ENCODE measurements at places on chromosomes 7 and 10.

- H3K4me3 ChIP-seq, result no peak overlapping the region
- DNase-seq, result no peak
- no peaks in the 10 kb centered on the region for H3K4me1 ChIP-seq
- H3K27me3 ChIP-seq, result peaks cover 3% of the 10 kb centered on the region
- H3K36me3 ChIP-seq, result no peaks in the 10 kb centered on the region
- H3K27ac ChIP-seq, result no peak overlapping the region
Measured at GRCh38 chr10:44742248-44742647, 168.9 kb upstream of the TMEM72 start.

DNA sequence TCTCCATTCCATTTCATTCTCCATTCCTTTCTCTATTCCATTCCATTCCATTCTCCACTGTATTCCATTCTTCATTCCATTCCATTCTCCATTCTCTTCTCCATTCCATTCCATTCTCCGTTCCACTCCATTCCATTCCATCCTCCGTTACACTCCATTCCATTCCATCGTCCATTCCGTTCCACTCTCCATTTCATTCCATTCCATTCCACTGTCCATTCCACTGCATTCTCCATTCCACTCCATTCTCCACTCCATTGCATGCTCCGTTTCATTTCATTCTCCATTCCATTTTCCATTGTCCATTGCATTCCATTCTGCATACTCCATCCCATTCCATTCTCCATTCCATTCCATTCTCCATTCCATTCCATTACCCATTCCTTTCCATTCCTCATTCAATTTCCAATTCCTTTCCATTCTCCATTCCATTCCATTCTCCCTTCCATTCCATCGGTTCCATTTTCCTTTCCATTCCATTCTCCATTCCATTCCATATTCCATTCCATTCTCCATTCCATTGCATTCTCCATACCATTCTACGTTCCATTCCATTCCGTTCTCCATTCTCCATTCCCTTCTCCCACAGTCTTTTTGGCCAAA is 78.3 kb downstream of the NSUN6 start:
- peaks cover 2% of the 10 kb centered on the region for H3K36me3 ChIP-seq
- no peak overlapping the region for H3K27ac ChIP-seq
- no peaks in the 10 kb centered on the region for H3K4me1 ChIP-seq
- DNase-seq, result no peak
- H3K27me3 ChIP-seq, result no peaks in the 10 kb centered on the region

DNA sequence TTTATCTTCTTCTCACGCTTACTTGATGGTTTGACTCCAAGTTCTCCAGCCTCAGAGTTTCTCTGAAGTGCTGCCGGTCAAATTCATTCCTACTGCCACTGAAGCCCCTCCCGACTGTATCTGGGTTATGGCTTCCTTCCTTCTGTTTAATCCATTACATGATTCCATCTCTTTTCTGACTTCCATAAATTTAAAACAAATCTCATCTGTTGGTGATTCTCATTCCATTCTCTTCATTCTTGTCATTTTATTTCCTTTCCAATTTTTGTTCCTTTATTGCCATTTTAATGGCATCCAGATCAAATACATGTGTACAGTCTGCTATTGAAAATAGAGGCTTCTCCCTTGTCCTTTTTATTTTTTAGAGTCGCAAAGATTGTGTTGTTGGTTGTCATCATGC is 25.4 kb upstream of the HIBADH start:
- no peak overlapping the region for H3K27ac ChIP-seq
- peaks cover 18% of the 10 kb centered on the region for H3K27me3 ChIP-seq
- H3K4me3 ChIP-seq, result no peak overlapping the region
- H3K36me3 ChIP-seq, result no peaks in the 10 kb centered on the region
- H3K4me1 ChIP-seq, result peaks cover 9% of the 10 kb centered on the region
- DNase-seq, result no peak

DNA sequence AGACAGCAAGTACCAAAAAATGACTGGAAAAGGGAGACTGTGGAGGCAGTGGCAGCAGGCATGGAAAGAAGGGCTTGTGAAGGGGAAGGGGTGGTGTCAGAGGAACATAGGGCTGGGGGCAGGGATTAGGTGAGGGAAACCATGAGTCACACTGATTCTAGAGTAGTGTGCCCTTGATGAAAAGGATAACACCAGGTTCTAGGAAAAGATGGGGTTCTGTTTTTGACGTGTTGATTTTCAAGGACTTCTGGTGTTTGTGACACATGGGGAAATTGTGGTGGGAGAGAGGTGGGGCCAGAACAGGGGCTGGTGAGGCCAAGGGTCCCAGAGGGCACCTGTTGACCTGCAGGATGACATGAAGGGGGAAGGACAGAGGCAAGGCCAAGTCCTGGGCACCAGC is 57.1 kb downstream of the FIGNL1 start:
- H3K4me3 ChIP-seq, result peak overlapping the region; percentile 86
- H3K27ac ChIP-seq, result peak overlapping the region; percentile 98
- peaks cover 73% of the 10 kb centered on the region for H3K4me1 ChIP-seq
- no peak for DNase-seq

DNA sequence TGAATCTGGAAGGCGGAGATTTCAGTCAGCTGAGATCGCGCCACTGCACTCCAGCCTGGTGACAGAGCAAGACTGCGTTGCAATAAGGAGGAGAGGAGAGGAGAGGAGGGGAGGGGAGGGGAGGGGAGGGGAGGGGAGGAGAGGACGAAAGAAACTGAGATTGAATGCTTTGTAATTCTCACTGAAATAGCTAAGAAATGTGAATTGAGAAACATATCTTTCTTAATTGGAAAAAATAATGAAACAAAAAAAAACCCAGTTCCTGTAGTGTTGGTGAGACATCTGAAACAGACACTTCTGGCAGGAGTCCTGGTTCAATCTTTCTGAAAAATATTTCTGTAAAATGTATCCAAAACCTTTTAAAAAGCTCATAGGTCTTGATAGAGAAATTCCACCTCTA is 26.5 kb downstream of the PPA1 start:
- no peaks in the 10 kb centered on the region for H3K4me1 ChIP-seq
- no peaks in the 10 kb centered on the region for H3K27me3 ChIP-seq
- H3K27ac ChIP-seq, result no peak overlapping the region
- no peak overlapping the region for H3K4me3 ChIP-seq
- peaks cover 2% of the 10 kb centered on the region for H3K36me3 ChIP-seq
- no peak for DNase-seq

DNA sequence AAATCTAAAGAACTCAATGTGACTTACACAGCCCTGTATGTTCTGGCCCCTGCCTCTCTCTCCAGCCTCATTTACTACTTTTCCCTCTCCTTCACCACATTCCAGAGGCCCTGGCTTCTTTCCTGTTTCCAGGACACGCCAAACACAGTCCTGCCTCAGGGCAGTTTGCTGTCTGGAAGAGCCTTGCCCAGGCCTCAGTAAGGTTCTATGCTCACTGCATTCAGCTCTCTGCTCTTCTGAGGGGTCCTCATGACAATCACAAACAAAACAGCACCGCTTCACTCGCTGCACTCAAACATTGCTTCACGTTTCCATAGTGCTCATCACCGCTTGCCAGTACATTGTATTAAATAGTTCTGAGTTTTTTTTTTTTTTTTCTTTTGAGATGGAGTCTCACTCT is 35.1 kb upstream of the GARS1 start:
- no peak overlapping the region for H3K4me3 ChIP-seq
- H3K4me1 ChIP-seq, result peaks cover 11% of the 10 kb centered on the region
- H3K27me3 ChIP-seq, result no peaks in the 10 kb centered on the region
- H3K27ac ChIP-seq, result no peak overlapping the region
- peaks cover 5% of the 10 kb centered on the region for H3K36me3 ChIP-seq

GRCh38 chr10:74255888-74256357 is 104.9 kb downstream of the ADK start:
- no peaks in the 10 kb centered on the region for H3K27me3 ChIP-seq
- peaks cover under 1% of the 10 kb centered on the region for H3K36me3 ChIP-seq
- H3K27ac ChIP-seq, result no peak overlapping the region
- peaks cover 18% of the 10 kb centered on the region for H3K4me1 ChIP-seq

Data from T-helper 17 cell (primary cell).